ENCODE measurements at places on chromosomes 2 and 18.

DNA sequence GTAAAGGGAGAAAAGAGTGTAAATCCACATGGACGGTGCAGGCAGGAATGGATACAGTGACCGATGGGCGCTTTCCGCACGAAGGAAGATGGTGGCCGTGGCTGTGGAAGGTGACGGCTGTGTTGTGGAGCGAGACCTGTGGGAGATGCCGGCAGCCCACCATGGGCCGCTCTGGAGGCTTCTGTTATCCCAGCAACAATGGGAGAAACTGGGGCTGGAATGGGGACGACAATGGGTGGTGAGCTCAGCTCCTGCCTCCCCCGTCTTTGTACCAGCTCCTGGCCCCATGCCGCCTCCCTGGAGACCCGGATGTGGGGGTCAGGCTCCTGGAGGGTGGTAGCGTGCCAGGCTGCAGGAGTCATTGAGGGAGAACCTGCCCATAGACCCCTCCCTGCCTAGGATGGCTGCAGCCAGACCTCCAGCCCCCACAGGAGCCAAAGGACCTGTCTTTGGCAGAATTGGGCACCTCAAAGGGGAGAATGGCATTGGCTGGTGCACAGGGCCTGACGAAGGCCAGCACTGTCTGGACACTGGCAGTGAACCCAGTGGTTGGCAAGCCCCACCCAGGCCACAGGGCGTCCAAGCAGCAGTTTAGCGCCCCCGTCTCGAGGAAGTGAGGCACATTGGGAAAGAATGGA is 72.6 kb downstream of the SLC66A2 start:
- no peak for DNase-seq

DNA sequence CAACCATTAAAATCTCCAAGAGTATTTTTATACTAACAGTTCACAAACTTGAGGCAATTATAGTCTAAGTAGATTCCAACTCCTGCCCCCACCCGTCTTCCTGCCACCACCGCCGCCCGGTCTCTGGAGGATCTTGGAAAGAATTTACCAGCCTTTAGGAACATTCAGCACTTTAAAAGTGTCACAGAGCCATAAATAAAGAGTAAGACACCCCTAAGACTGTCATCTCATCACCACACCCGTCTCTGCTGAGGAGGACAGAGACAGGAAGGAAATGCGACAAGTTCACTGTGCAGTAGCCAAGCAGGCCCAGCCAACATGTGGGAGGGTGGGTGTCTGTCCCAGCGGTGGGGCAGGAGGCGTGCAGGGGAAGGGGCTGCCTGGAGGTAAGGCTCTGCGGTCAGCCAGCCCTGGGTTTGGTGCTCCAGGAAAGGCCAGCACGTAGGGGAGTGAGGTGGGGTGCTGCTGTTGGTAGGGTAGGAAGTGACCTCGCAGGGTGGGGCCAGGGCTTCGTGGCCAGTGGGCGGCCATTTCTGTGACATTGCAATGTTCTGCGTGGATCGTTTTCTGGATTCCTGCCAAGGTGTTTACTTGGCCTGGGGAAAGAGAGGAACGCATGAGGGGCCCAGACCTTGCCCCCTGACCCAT is 111.6 kb downstream of the FAM210A start:
- peak; percentile 61 for DNase-seq

DNA sequence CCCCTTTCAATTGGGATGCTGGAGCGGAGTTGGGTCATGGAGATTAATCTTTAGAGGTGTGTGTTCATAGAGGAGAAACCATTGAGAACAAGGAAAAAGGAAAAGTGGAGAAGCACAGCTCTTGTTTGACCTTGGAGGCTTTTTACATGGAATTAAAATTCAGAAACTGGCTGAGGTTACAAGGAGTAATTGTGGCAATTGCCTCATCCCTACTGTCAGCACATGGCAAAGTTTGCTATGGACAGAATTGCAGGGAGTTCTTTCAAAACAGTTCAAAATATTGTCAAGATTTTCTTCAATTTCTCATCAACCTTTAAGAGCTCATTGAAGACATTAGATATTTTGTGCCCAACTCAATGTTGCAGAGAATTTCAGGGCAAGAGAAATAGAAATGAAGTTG is 232.7 kb downstream of the SLC8A1 start:
- no peak for DNase-seq

DNA sequence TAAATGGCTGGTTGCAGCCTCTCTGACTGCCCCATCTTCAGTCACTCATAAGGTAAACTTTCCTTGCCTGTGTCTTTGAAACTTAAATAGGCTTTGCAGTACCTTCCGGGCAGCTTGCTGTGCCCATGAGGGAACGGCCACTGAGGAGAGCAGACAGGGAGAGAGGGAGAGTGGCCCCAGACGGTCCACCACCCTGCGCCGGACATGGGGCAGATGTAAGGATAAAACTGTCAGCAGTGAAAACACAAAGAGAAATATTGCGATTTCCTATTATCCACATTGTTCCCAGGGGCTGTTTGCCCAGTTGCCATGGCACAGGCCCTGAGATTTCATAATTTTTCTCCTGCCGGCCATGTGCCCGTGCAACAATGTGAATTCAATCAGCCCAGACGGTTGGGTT is 265.9 kb upstream of the SALL3 start:
- no peak for DNase-seq

DNA sequence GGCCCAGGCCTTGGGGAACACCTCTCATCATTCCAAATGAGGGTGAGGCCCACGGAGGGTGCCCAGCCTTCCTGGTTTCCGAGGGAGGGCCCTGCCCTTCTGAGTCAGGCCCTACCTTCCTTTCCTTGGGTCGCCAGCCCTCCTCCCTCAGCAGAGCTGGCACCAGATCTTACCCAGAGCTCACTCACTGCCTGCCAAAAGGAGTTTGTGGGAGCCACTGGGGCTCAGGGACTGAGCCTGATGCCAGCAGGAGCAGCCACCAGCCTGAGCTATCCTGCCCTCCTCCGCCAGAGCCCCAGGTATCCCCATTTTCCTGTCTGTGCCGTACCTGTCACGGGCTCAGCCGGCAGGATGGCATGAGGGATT is 64.1 kb downstream of the NRP2 start:
- no peak for DNase-seq

GRCh38 chr2:101534149-101534611 is 59.3 kb upstream of the RFX8 start:
- DNase-seq, result no peak

- no peak for DNase-seq
Measured at GRCh38 chr2:187708272-187708671, 154.0 kb upstream of the TFPI start.

DNA sequence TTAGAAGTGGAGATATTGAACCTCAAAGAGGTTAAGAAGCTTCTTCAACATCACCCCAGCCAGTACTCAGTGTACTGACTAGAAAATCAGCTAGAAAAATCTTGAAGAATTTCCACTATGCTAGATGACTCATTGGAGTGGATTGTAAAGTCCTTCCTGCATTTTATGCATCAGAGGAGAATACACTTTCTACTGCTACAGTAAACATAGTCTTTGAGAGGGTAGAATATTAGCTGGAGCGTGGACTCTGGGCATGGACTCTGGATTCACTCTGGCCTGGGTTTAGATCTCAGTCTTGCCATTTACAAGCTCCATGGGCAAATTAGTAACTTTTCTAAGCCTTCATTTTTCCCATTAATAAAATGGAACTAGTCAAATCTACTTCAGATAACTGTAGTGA is 215.9 kb downstream of the IRS1 start:
- no peak for DNase-seq

- DNase-seq, result peak; percentile 13
Measured at GRCh38 chr2:4053769-4054493, 350.6 kb downstream of the DCDC2C start.

DNA sequence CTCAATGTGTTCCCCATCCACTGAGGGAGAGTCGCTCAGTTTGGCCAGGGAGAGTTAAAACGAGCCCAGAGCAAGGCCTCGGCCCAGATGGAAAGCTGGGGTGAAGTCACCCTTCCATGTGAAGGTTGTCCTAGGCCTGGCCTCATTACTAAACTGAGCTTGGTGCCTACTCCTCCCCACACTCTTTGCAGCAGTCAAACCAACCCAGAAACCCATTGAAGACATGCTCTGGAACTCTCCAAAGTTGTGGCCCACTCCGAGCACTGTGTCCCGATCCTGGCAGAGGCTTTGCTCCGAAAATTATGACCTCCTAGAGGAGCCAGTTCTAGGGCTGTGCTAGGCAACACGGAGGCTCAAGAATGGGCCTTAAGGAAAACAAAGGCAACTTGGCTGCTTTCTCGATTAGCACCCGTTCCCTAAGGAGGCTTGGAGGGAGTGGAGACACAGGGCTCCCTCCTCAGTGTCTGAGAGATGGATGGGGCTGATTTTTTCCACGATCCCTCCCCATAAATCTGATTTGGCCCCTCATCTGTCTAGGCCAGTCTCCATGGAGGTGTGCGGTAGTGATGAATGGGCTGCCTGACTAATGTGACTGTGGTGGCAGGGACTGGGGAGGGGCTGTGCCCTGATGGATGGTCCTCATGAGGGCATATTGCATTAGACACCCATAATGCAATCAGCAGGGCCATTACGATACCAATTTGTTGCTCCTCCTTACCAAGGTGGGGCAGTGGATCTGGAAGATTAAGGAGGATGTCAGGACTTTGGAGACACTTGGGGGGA is 11.7 kb upstream of the CYP26B1 start:
- no peak for DNase-seq

DNA sequence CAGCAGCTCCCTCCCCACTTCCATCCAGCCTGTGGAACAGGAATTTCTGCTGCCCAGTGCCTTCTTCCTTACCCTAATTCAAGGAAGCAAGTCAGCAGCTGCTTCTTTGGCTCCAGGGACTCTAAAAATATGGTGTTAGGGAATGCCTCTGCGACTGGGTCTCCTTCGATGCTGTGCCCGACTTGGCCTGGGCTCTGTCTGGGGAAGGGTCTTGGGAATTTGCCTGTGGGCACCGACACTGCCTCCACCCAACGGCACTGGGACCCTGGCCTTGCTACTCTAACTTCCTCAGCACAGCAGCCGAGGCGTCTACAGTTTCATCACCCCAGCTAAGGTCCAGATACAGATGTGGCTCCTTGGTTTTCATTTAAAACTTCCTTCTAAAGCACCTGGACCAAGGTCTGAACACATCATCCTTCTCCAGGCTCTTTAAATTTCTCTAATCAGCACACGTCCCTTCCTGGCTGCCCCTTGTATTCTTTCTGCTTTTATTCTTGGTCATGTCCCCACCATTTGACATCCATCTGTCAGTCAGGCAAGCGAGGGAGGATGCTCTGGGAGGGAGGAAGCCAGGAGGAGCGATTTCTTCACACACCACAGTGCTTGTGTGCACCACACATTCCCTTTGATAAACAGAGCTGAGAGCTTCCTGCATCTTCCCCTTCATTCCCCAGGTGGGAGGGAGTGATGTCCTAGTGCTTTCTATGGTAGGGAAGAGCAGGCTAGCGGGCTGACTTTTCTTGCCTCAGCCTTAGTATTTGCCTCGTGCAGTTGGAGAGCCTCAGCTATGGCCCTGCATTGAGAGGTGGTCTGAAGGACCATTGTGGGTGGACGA is 6.8 kb downstream of the LBH start:
- DNase-seq, result no peak

DNA sequence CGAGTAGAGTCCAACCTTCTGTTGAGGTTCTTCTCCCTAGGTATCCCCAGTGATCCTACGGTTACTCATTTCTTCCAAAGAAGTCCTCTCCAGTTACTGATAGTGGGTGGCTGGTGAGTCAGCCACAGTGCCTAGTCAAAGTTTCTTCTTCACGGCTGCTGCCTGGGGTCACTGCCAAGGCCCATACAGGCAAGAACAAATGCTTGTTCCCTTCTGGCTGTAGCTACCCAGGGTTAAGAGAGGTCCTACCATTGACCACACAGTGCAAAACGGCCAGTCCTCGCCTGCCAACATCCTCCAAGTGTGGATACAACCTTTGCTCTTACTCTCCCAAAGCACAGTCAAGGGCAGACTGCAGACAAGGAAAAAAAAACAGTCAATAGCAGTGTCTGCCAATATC is 2.9 kb upstream of the PTPN4 start:
- peak; percentile 7 for DNase-seq

- DNase-seq, result no peak
Measured at GRCh38 chr2:1701556-1702185, 42.6 kb downstream of the PXDN start.

- no peak for DNase-seq
Measured at GRCh38 chr18:58522132-58522531, 106.8 kb downstream of the ALPK2 start.

- no peak for DNase-seq
Measured at GRCh38 chr2:142681952-142682351, 195.5 kb upstream of the KYNU start.

GRCh38 chr2:164831887-164832286 is 9.7 kb downstream of the COBLL1 start:
- no peak for DNase-seq

DNA sequence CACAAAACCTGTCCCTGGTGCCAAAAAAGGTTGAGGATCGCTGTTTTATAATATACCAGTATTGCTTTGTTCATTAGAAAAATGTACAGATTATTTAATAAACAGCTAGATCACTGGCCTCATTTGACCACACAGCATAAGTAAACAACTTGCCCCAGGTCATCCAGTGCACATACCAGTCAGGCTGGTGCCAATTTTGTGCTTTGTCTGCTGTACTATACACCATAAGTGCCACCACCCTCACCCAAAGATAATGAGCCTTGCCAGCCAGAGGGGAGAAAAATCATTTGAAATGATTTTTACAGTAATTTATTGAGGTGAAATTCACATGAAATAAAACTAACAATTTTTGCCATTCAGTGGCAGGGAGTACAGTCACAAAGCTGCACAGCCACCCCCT is 202.2 kb upstream of the TWIST2 start:
- no peak for DNase-seq

DNA sequence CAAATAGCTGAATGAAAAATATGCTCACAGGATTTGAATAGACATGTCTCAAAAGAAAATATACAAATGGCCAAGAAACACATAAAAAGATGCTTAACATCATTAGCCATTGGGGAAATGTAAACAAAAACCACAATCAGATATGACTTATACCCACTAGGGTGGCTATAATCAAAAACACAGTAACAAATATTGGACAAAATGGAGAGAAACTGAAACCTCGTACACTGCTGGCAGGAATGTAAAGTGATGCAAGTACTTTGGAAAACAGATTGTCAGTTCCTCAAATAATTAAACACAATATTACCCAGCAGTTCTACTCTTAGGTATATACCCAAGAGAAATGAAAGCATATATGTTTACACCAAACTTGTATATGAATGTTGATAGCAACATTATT is 213.0 kb downstream of the PHLPP1 start:
- DNase-seq, result no peak

DNA sequence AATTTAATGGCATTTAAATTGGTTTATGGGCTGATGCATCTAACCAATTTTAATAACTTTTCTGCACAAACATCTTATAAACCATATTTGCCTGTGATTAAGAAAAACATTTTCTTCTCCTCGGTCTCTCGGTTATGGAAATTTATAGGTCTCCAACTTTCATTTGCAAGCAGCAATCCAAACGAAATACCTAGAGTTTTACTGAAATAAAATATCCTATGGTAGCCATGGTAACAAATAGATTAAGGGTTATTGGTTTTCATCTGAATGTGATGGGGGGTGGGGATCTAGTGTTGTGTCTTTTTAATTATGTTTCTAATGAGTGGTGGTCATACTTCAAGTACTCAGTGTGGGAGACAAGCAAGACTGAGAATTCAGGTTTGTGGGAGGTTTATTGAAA is 2.9 kb downstream of the KLHL29 start:
- no peak for DNase-seq

All from T-helper 2 cell (primary cell).